ENCODE measurements at places on chromosomes 3 and 15. TPM values are rescaled to one million over a fixed set of nuclear protein-coding genes. Genes with fewer than 3 reads are reported as not detected.

DNA sequence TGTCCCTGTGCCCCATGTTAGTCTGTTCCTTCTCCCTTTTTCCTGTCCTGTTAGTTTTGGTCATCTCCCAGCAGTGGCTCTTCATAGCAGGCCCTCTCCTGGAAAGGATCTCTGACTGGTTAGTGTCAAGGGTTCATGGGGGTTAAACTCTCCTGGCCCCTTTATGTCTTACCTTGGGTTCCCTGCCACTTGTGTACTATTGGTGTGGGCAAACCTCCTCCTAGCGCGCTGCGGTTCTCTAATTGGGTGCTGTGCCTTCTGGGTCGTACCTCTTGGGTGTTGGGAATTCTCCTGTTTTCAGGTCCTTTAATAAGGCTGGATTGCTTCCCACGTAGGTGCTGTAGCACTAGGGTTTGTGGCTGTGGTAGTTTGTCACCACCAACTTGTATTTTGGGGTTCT, 18.8 kb downstream of the GMPS start:
- no peak for DNase-seq

DNA sequence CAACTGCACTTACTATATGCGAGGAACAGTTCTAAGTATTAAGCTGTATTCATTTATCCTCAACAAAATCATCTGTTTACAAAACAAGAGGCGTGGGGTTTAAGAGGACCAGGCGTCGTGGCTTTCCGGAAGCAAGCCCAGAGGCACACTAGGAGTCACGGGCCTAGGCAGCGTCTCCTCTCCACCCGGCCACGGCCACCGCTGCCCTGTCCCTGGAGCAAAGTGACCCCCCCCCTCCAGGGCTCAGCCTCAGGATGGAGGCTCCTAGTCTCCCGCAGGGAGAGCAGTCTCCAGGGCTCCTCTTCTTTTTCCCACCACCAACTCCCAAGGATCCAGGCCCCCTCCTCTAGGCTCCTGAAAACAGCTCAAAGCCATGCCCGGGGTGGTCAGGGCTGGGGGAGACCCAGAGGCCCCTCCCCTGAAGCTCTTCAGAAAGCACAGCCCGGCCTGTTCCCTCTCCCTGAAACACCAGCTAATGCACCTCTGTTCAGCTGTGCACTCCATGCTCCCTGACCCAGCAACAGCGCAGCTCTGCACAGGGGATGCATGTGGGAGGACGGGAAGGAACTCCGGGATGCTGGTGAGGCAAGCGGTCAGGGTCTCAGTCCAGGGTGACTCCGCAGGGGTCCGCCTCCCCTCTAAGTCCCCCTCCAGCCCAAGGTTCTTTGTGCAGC, 16.8 kb downstream of the TNK2 start:
- no peak for DNase-seq

DNA sequence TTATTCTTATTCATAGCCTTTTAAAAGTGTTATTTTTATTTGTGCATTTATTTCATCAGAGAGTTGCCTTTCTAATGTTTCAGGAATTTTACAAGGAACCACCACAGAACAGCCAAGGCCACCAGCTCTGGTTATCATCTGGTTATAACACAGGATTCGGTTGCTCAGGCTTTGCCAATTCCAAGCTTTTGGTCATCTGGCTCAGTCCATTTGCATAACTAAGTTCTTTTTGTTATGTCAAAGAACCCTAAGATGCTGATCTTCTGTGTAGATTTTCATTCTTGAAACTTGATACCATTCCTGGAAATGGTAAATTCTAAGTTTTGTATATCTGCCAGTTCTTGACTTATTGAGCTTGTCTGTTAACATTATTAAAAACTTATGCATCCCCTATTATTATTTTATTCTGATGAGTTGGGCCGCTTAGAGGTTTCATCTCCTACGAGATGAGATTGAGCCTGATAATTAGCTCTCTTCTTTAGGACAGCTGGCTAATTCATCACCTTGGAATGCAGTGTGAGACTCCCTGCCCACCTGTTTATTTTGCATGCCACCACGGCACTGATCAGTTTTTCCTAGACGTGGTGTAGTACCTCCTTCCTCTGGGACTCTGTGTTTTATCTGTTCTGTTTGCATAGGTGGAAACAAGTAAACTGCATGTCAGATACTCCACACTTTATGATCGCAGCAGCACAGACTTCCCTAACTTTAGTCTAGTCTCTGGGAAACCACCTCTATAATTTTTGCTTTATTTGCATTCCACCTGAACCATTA, 264.8 kb downstream of the SLCO3A1 start:
- DNase-seq, result no peak

GRCh38 chr3:66136597-66136996, 84.2 kb upstream of the SLC25A26 start:
- DNase-seq, result no peak

- DNase-seq, result peak; percentile 12
Measured at GRCh38 chr3:144921710-144922109, 950.1 kb downstream of the DIPK2A start.

- no peak for DNase-seq
Measured at GRCh38 chr3:14301558-14301957, 100.8 kb upstream of the SLC6A6 start.

DNA sequence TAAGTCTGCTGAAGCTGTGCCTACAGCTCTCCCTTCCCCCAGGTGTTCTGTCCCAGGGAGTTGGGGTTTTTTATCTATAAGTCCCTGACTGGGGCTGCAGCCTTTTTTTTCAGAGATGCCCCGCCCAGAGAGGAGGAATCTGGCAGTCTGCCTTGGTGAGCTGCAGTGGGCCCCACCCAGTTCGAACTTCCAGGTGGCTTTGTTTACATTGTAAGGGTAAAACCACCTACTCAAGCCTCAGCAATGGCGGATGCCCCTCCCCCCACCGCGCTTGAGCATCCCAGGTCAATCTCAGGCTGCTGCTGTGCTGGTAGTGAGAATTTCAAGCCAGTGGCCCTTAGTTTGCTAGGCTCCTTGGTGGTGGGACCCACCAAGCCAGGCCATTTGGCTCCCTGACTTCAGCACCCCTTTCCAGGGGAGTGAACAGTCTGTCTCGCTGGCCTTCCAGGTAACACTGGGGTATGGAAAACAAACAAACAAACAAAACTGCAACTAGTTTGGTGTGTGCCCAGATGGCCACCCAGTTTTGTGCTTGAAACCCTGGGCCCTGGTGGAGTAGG, 189.4 kb downstream of the MFSD1 start:
- DNase-seq, result no peak

DNA sequence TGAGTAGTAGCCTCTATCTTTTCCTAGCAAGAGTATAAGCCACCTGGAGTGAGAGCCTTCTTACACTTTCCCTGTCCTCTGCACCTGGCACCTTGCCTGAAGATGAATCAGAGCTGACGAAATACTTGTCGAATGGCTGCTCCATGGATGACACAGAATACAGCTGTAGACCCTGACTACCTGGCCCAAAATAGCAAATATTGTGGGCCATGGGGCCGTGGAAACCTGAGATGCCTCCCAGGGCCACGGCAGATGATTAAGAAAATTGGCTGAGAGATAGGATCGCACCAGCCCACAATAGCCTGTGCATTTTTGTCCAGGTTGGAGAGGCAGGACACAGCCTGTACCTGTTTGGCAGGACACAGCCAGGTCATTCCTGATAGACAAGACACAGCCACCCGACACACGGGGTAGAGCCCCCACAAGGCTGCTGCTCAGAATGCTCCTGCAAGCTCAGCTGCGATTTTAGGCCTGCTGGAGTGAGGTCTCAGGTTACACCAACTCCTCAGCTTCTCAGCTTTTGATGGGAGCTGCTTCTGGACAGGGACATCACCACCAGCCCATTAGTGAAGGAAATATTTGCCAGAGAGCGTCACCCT, 22.9 kb upstream of the TPM1 start:
- no peak for DNase-seq

GRCh38 chr3:23203708-23204330, 692 bp downstream of the UBE2E2 start:
- DNase-seq, result peak; percentile 26

DNA sequence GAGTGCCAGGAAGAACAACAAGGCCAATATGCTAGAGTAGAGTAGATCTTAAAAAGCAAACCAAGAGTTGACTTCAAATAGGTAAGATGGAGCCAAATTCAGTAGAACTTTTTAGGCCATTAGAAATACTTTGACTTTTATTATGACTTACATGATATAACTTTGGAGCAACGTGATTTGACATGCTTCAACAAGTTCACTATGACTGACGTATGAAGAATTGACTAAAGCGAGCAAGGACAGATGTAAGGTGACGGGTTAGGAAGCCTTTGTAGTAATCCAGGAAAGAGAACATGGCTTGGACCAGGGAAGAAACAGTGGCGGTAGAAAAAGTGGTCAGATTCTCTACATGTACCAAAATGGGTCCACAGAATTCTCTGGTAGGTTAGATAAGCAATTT, 4.9 kb upstream of the ZNF385D start:
- no peak for DNase-seq

- DNase-seq, result no peak
Measured at GRCh38 chr3:117036259-117036799, 326.8 kb downstream of the TUSC7 start.

DNA sequence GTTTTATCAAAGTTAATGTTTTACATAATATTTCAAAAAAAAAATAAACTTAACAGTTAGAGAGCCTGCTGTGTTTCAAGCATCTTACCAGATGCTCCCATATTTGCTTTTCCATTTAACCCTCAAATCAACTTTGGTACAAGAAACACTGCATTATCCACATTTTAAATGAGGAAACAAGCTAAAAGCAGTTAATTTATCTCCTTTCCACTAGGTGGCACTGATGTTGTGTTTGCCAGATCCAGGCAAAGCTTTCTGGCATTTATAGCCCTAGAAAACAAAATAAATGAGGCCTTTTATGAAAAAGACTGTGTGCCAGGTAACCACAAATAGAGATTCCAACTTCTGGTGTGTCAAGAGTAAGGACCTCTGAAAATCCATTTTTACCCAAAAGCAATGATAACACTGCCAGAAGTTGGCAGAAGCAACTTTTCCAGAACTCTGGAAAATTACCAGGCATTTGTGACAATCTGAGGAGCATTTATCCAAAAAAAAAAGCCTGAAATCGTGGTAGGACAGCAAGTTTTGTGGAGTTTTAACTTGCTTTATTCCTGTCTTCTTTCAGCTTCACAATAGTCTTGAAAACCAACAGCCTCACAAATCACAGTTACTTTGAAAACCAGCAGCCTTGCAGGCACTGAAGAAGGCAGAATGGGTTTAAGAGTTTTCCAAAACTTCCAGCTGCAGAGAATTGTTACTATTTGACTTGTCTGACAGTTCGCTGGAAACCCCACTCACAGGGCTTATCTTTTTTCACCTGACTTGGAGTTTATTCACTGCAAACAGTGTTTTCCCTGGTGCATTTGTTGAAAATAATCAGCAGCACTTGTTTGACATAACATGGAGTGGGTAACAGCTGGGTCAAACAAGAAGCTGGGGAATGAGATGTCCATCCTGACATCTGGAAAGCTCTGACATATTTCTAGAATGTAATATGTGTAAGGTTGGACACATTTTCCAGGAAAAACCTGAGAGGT, 9.2 kb downstream of the FAM162A start:
- no peak for DNase-seq

GRCh38 chr3:183764847-183765731, 60.3 kb downstream of the MAP6D1 start:
- no peak for DNase-seq

- no peak for DNase-seq
Measured at GRCh38 chr3:99997293-99997692, 117.0 kb downstream of the FILIP1L start.

DNA sequence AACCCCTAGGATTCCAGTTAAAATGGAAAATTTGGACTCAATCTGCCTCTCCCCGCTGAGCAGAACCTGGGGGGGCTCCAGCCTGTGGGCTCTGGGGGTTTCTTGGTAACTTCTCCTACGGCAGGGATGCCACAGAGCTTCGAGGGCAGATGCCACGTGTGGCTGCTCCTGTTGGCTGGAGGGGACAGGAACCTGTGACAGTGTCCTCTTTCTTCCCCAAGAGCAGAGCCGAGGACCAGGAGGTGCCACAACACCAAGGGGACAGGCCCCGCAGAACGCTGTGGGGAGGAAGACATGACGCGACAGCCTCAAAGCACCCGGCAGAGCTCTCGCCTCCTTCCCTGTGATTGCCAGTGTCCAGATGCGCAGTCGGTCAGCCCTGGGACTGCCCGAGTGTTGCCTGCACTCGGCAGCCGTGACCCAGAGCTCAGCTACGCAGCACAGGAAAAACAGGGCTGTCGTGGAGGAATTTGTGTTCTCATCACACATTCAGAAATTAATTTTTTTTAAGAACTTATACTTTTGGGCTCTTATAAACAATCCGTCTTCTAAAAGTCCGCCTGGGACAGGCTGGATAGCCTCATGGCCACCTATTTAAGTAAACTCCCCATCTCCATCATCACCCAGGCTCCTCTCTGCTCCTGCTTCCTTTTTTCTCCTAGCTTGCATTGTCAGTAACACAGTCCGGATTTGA, 131.9 kb upstream of the MEF2A start:
- DNase-seq, result no peak

GRCh38 chr3:97694876-97695275, 69.7 kb upstream of the ARL6 start:
- DNase-seq, result no peak

- DNase-seq, result no peak
Measured at GRCh38 chr3:187738071-187738330, 7.3 kb downstream of the BCL6 start.

GRCh38 chr15:81893182-81893835, 152.5 kb downstream of the MEX3B start:
- DNase-seq, result no peak

DNA sequence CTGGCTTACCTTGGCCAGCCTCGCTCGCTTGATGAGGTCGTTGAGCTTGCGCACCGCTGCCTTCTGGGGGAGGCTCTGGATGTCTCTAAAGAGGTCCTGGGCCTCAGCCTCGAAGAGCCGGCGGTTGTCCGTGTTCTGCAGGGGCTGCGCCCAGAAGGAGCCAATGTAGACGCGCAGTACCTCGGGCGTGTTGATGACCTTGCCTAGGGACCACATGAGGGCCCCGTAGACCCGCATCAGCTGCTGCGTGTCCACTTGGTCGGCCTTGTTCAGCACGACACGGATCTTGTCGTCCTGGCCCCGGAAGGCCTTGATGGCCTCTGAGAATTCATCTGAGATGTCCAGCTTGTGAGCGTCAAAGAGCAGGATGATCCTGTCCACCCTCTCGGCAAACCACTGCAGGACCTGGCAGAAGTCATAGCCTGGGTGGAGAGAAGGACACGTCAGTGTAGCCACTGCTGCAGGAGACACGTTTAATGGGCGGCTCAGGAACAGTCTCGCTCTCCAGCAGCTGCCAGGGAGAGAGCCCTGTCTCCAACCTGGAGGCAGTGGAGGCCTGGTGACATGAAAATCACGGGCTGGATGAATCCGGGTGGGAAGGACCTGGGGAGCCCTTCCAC, 25.5 kb upstream of the SPTBN5 start:
- DNase-seq, result no peak

- DNase-seq, result peak; percentile 52
Measured at GRCh38 chr15:57626713-57627440, 35.2 kb downstream of the MYZAP start.

- DNase-seq, result no peak
Measured at GRCh38 chr3:183437061-183437460, 8.6 kb upstream of the MCF2L2 start.

The MORC1 gene
- total RNA-seq, result not detected

The SIDT1 gene
- total RNA-seq, result 0.72 TPM

The ALDH1A3 gene
- total RNA-seq, result 1.3 TPM

The TGM5 gene
- total RNA-seq, result not detected

The UPK1B gene
- not detected for total RNA-seq

The NANOGP8 gene
- not detected for total RNA-seq

Data from heart right ventricle (tissue), 16 donors.